ENCODE measurements at places on chromosomes 4 and X. TPM values are rescaled to one million over a fixed set of nuclear protein-coding genes. Genes with fewer than 3 reads are reported as not detected.

GRCh38 chrX:54430519-54430918 is 9.7 kb upstream of the TSR2 start:
- peaks cover 31% of the 10 kb centered on the region for H3K27me3 ChIP-seq
- no peak overlapping the region for H3K4me3 ChIP-seq
- no peak for DNase-seq
- no peak overlapping the region for H3K27ac ChIP-seq

- H3K4me1 ChIP-seq = peaks cover 45% of the 10 kb centered on the region
- peak overlapping the region; percentile 73 for H3K27ac ChIP-seq
- H3K4me3 ChIP-seq = peak overlapping the region; percentile 72
Measured at GRCh38 chr4:53592122-53592521, 836 bp upstream of the LNX1 start.

ATP1B4 gene
- total RNA-seq = not detected

FRMD7 gene
- total RNA-seq = not detected

OTUD6A gene
- not detected for total RNA-seq

DNA sequence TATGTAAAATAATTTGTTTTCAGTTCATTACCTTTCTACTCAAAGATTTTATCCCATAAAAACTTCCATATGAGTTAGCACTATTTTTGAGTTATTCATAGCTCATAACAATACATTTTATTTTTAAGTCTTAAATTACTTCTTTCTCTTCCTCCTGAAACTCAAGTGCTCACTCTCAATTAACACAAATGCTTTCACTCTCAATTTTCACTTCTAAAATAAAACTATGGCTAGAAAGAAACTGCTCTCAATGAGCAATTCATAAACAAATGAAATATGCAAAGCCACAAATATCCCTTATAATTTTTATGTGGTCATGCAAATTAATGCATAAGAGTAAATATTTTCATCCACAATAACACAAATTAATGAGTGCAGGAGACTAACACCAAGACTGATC is 38.8 kb downstream of the MAML3 start:
- H3K27ac ChIP-seq = no peak overlapping the region
- H3K4me1 ChIP-seq = peaks cover 11% of the 10 kb centered on the region
- no peaks in the 10 kb centered on the region for H3K36me3 ChIP-seq
- H3K4me3 ChIP-seq = no peak overlapping the region

DNA sequence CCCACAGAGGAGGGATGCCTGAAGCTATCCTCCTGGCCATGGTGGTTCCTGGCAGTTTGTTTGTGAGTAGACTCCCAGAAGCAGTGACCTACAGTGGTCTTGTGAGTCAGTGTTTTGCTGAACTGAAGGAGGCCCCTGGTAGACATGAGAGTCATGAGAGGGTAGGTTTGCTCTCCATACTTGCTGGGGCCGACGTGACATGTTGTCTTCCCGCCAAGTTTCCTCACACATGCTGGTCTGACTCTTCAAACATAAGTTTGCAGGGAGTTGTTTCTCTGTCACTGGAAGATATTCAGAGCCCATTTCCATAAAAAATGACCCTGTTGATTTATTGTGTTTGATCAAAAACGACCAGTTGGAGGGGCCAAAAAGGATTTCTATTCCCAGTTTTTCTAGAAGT is 131.1 kb upstream of the SCML1 start:
- H3K27ac ChIP-seq = no peak overlapping the region
- peaks cover 13% of the 10 kb centered on the region for H3K36me3 ChIP-seq
- no peak for DNase-seq
